ENCODE measurements at places on chromosomes 2 and 18.

GRCh38 chr2:88188748-88189147 lies 18.6 kb downstream of the THNSL2 start:
- no peak for DNase-seq

DNA sequence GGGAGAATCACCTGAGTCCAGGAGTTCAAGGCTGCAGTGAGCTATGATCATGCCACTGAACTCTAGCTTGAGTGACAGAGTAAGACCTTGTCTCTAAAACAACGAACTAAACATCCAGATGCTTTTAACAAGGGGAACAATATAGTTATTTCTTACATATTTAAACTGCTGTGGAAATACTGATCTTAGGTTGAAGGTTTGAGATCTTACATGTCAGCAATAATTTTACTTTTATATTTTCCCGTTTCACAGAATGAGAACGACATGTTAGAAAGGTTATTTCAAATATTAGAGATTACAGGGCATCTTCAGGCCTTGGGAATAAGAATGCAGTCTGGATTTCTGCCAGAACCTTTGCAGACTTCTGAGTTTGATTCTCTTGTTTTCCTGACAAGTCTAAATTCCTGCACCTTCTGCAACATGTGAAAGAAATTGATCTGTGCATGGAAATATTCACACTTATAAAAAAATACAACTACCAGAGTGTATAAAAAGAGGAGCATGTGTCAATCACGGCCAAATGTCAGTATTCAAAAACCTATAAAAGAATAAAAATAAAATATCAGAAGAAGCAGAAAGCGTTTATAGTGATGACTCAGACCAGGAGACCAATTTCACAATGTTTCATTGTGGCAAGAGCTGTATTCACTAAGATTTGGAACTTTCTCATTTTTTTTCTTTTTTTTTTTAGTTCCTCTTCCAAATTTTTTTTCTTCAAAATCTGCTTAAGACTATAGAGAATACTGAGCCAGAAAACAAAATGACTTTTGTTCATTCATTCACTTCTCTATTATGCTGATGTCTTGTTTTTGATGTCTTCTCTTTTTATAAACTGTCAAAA lies 29.6 kb downstream of the COLEC12 start:
- no peak for DNase-seq

GRCh38 chr18:51149670-51150069 lies 47.8 kb downstream of the MEX3C start:
- no peak for DNase-seq

DNA sequence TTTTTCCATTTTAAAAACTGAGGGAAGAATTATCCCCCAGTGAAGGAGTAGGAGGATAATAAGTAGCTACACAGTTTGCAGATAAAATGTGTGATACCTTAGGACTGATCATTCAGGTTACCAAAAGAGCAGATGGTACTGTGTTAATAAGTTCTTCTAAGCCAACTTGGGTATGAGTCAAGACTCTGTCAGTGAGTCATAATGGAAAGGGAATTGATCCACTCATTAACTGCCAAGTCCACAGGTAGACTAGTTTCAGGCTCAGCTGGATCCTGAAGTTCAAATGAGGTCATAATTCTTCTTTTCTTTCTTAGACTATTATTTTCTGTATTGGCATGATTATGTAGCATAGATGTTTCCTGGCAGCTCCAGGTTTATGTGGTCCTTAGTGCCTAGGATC lies 142.4 kb upstream of the ALPP start:
- no peak for DNase-seq

DNA sequence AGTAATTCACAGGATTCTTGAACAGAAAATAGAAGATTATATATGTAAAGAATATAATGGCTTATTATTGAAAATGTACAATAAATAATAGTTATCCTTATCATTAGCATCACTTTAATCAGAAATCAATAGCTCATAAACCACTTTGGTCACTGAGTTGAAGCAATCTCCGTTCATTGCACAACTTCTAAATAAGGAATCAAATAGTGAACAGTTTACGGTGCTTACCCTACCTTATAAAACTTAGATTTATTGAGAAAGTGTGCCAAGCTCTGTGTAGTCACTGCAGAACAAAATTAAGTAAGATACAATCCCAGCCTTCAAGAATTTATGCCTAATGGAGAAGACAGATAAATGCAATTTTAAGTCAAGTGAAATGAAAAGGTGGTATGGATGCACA lies 6.7 kb downstream of the VSNL1 start:
- no peak for DNase-seq

DNA sequence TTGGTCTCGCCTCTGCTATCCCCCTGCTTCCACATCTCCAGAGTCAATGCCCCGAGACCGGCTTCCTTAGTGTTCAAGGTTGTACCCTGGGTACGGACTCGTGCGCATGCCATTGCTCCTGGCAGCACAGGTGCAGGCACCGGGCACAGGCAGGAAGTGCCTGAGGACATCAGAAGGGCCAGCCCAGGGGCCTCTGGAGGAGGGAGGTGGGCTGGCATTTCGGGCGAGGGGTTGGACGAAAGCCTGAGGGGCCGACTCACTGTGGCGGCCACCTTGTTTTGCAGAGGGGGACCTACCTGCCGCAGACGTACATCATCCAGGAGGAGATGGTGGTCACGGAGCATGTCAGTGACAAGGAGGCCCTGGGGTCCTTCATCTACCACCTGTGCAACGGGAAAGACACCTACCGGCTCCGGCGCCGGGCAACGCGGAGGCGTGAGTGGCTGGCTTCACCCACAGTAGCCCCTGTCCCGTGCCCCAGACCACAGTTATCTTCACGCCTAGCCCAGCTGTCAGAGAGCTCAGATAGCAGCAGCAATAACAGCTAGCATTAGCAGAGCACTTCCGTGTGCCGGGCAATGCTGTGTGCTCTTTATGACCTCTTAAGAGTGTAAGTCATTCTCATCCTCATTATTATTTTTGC lies 12.5 kb downstream of the ITM2C start:
- peak; percentile 95 for DNase-seq

GRCh38 chr2:20599001-20599600 lies 51.8 kb downstream of the HS1BP3 start:
- DNase-seq: no peak

- no peak for DNase-seq
These were observed 219.9 kb downstream of the ICOS start for GRCh38 chr2:204156456-204156855.

Data from NK-92 treated with Interleukin-12 subunit alpha and Interleukin-12 subunit beta, amount 100 ng/mL, for 24 hours (cell line).